Activated CD8-positive, alpha-beta T cell treated with anti-CD3 and anti-CD28 coated beads for 36 hours (primary cell): ENCODE measurements at places on chromosomes 3 and 15. TPM values are rescaled to one million over a fixed set of nuclear protein-coding genes. Genes with fewer than 3 reads are reported as not detected.

- DNase-seq: no peak
Observed at GRCh38 chr15:98138910-98139309, 178.4 kb downstream of the ARRDC4 start.

The VILL gene
- total RNA-seq: 11.4 TPM

The CX3CR1 gene
- total RNA-seq: 0.88 TPM

GRCh38 chr15:61088675-61089074, 140.4 kb downstream of the RORA start:
- no peak for DNase-seq

The GNAT1 gene
- 0.23 TPM for total RNA-seq
